Left ventricle myocardium inferior (tissue), 1 donor: ENCODE measurements at places on chromosomes 3 and 15.

DNA sequence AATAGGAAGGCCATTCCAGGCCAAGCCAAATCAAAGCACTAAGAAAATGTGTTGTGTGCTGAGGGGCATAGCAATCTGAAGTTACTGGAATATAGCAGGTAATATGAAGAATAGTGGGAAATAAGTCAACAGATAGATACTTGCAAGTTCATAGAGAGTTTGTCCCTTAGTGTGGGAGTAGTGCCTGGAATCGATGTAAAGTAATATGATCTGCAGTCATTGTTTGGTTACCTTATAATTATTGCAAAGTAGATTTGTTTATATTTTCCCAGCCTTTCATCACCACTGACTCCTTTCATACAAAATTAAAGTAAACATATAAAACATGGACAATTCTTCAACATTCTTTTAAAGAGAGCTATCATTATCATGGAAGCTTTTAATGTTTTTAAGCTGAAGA is 420.9 kb upstream of the NECTIN3 start:
- DNase-seq: no peak

GRCh38 chr15:39593071-39593655 is 12.3 kb downstream of the THBS1 start:
- no peak for DNase-seq

DNA sequence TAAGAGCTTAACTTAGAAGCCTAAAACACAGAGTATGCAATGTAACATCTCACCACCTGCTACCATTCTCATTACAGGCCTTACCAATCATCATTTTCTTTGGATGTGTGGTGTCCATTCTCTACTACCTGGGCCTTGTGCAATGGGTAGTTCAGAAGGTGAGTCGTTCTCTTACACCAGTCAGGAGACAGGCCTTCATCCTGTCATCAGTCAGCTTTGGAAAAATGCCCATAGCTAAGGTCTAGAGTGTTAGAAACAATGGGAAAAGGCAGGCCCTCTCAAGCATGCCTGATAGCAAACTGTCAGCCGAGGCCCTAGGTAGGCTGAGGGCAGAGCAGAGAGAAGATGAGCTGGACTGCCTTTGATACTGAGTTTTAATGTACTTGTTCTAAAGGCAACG is 13.5 kb downstream of the SLC28A2 start:
- no peak for DNase-seq

DNA sequence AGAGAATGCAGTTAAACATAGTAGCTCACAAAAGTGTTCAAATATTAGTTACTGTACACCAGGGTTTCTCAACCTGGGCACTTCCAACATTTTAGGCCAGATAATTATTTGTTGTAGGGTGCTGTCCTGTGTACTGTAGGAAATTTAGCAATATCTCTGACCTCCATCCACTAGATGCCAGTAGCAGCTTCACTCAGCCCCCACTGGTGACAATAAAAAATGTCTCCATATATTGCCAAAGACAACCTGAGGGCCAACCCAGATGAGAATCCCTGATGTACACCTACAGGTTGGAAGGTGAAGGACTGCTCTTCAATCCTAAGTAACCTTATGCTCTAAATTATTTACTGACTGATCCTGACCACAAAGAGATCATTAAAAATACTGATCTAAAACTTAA is 32.5 kb downstream of the DCUN1D1 start:
- no peak for DNase-seq

DNA sequence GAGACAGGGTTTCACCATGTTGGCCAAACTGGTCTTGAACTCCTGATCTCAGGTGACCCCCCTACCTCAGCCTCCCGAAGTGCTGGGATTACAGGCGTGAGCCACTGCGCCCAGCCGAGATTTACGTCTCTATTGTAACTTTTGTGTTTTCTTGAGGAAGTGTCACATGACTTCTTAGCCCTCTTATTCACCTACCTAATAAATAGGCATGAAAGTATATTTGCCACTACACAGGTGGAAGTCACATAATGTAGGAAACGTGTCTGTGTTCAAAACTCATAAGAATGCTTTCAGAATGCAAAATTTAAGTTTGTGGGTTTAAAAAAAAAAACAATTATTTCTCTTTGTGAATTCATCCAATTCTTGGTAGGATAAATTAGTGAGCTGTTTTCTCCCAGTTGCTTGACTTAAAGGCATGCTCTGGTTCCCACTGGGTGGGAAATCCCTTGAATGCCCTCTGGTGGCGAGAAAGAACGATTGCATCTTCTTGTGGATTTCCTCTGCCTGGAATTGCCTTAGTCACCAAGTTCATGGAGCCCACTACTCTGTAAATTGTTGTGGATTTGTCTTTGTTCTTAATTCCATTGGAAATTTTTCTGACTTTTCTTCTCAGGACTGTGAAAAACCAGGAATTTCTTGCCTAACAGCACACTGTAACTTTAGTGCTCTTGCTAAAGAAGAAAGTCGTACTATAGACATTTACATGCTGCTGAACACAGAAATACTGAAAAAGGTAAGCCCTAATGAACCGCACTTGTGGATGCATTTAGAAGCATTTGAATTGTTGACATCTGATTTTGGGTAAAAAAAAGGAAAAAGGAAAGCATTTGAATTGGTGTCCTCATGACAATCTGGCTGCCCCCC is 82.2 kb upstream of the CTDSPL start:
- no peak for DNase-seq

- no peak for DNase-seq
These were observed 10.3 kb downstream of the COLQ start for GRCh38 chr3:15511156-15511555.

DNA sequence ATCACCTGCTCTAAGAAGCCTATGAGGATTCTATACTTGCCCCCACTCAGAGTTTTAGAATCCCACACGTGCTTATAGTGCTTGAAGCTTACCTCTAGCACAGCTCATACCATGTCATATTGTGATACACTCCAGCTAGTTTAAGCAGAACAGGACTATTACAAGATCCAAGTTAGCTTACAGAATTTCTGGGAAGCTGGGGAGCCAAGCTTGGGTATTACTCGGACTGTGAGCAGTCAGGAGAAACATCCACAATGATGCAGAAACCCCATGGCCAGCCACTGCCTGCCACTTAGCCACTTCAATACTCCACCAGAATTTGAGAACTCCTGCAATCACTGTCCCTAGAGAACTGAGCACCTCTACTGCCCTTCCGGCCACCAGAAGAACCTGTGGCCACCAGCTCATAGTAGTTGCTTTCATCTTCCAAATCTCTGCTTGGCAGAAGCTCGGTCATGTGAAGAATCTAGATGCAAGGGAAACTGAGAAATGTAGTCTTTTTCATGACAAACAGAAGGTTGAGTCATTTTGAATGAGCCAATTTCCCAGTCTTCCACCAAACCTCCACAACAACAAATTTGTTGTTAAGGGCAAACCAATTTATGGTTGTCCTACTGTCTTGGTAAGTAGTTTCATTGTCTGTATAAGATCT is 27.7 kb upstream of the SSR3 start:
- no peak for DNase-seq

DNA sequence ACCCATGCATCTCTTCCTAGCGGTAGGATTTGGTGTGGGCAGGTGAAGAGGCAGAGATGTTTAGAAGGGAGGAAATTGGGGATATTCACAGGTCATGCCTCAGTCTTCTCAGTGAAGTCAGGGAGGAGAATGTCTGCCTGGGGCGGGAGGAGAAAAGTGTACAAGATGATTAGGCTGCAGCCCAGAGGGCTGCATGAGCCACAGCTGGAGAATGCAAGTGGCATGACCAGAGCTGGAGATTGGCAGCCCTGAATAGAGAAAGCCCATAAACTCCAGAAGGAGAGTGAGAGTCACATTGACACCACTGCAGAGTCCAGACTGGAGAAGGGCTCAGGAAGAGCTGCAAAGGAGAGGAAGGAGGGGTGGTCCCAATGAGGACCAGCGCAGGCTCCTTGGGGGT is 22.6 kb downstream of the PDHB start:
- no peak for DNase-seq

DNA sequence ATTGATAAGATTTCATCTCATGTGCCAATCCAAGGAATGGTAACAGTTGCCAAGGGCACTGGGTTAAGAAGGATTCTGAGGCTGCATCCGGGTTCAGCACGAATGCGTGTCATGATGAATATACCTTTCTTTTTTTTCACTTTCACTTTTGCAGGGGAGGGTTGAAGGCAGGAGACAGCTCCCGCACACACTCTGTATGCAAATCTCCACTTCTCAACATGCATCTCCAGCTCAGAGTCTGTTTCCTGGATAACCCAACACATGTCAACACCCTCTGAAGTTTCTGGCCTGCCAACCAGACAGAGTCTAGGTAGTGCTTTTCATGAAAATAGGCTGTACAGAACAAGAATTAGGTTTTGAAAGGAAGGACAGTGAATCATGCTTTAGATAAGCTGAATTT is 21.6 kb downstream of the B4GALT4 start:
- no peak for DNase-seq

DNA sequence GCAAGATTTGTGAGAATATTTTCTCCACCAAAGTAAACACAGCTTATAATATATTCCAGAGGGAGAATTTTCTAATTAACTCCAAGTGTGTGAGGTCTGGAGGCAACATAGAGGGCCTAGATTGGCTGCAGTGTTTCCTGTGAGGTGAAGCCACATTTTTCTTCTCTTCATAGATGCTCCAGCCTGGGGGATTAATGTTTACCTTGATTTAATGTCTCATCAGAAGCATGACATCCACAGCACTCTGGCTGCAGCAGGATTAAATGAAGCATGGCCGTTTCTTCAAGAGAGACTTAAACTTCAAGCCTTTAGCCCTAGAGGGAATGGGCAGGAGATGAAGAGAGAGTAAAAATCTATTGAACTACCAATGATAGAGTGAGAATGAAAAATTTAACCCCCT is 137.9 kb upstream of the ZBTB20 start:
- DNase-seq: no peak

DNA sequence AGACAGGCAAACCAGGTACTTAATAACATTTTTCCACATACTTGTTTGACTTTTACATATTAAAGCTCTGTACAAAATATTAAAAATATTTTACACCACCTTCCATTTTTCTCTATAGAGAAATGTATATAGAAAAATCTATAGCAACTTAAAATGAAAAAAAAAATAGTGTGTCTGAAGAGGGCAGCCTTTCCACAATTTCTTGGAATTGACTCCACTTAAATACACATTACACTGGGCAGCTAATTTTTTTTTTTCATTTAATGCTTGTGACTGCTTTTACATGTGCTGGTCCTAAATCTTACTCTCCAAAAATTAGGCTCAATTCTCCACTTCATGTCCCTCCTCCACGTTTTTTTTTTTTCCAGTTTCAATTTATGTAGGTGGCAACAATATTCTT is 427.0 kb upstream of the RBMS3 start:
- DNase-seq: no peak

- peak; percentile 32 for DNase-seq
These were observed 11.2 kb downstream of the SH2D7 start for GRCh38 chr15:78103406-78104118.

DNA sequence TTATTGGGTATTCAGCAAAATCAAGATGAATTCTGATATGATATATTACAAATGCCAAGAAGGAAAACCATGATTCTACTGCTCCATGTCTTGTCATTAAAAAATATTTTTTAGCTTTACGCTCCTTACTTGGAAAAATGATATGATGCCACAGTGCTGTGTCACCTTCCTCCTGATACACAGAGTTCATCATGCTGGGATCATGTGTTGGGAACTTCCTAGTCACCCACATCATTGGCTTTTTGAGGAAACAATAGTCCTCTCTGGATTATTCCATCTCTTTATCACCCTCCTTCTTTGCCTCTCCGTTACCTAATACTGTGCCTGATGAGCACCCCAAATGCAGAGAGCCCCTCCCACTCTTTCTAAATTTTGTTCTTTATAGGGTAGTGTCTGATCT is 94.3 kb upstream of the PFN2 start:
- DNase-seq: no peak

- no peak for DNase-seq
These were observed 155.7 kb downstream of the NUP210 start for GRCh38 chr3:13264468-13264795.

DNA sequence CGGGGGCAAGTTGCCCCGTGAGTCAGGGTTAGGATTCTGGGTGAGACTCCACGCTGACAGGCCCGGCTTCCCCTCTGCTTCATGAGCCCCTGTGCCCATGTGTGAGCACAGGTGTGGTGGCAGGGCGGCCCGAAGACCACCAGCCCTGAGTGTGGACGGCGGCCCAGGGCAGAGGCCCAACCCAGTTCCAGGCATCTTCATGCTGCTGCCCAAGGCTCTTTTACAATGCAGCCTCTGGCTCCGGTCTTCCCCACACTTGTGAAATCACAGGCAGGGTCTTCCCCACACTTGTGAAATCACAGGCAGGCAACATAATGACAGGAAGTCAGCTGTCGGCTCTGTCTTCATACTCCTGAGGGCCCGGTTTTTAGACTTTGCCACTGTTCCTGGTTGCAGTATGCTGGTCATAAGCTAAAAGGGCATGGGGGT is 78.8 kb downstream of the AAGAB start:
- DNase-seq: no peak

DNA sequence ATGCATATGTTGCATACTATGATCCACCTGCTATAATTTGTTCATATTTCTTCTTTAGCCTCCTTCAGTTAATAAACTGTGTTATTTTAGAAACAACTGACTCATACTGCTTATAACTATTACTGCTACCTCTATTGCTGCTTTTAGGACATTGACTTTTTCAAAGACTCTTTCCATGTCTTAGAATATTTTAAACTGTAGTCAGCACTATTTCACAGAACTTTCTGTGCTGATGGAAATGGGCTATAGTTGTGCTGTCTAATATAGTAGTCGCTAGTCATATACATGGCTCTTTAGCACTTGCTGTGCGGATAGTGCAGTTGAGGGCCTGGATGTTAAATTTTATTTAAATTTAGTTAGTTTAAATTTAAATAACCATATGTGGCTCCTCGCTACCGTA is 55.6 kb downstream of the NEK11 start:
- DNase-seq: no peak

DNA sequence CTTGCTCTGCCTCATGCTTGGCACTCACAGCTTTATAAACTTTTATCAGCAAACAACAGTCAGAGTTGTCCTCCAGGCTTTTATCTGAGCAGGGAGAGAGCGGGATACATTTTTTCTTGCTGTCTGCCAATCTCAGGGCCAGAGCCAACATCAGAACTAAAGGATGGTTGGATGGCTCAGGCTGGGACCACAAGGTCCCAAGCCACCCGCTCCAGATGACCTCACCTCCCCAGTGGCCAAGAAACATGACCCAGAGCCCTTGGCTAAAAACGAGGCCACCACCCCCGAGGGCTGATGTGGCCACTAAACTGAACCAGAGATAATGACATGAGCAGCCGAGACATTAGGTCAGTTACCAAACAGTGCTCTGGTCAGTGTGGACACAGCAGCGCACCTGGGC is 18.8 kb upstream of the SPATA12 start:
- no peak for DNase-seq
